ENCODE measurements at places on chromosomes 16 and 17.

- no peak for DNase-seq
Observed at GRCh38 chr17:47213540-47213939, 4.4 kb downstream of the MYL4 start.

GRCh38 chr17:2932946-2933345 is 130.5 kb downstream of the OR1D5 start:
- DNase-seq, result no peak

DNA sequence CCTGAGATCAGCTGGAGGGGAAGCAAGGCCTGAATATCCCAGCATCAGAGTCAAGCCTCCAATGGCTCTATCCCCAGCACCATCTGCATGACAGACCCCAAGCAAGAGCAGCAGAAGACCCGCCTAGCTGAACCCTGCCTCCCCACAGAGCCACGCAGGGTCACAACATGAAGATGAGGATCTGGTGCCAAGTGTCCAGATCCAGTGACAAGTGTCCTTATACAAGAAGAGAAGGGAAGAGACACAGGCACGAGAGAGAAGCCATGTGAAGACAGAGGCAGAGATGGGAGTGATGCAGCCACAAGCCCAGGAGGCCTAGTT is 28.9 kb downstream of the TNFRSF13B start:
- DNase-seq, result no peak

GRCh38 chr16:89697616-89698331 is 3.7 kb downstream of the SPATA2L start:
- peak; percentile 21 for DNase-seq

DNA sequence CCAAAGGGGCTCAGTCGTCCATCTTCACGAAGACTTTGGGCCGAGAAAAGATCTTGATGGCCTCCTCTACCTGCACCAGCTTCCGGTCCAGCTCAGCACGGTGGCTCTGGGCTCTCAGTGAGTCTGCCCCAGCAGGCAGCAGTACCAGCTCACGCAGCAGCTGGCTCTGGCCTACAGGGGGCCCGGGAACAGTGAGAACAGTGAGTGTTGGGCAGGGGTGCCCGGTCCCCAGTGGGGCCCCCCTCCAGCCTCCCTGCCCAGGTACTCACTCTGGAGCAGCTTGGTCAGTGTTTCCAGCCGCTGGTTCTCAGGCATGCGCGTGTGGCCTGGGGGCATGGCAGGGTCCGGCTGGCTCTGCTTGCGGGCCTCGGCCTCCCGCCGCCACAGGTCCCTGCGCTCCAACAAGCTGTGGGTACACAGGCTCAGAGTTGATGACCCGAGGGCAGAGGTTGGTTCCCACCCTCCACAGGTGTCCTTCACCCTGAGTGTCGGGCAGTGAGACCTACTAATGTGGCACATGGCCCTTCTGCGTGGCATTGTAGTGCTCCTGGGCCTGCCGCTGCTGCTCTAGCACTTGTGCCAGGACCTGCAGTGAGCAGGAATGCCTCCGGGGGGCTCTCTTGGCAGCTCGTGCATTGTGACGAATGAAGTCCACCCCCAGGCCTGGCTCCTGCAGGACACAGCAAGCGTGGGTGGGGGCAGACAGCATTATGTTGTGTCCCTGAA is 2.6 kb downstream of the PARD6A start:
- no peak for DNase-seq

DNA sequence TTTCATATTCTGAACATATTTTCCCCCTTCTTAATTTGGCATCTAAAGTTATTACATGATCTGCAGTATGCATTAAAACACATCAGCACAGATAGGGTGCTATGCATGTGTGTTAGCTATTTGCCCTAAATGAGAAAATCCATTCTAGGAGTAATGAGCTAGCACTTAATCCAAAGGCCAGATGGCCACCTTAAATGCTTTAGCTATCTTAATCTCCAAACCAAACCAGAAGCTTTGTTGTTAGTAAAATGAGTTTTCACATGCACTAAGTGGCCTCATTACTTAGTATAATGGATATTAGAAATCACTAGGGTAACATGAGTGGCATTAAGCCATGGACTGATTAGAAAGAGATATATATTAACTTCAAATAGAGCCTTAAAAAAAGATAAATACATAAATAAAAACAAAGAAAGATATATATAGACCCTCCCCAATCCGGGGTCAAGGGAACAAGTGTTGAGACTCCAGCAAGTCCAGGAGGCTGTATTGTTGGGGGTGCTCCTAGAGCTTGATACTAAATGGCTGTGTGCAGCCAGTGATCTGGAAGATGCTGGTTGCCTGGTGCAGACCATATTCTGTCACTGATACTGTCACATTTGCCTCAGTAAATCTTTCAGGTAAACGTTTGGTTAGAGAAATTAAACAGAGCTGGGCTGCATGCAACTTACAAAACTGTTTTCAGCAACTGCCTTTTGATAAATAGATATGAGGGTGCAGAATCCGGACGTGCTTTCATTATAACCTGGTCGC is 67.3 kb downstream of the MYH10 start:
- DNase-seq, result no peak

DNA sequence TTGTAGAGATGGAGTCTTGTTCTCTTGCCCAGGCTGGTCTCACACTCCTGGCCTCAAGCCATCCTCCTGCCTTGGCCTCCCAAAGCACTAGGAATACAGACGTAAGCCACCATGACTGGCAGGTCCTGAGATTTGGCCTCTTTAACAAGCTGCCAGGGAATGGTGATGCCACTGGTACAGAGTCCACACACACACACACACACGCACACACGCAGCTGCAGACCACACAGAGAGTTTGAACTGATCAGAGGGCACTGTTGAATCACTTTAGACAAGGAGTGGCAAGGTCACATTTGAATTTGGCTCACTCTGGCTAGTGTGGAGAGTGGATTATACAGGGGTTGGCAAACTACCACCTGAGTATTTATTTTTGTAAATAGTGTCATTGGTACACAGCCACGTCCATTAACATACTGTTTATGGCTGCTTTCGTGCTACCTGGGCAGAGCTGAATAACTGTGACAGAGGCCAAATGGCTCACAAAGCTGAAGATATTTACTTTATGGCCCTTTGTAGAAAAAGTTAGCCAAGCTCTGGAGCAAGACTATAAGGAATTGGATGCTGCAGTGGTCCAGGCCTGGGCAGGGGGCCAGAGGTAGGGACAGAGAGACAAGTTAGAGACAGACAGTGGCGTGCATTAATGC is 9.9 kb downstream of the ITPRIPL2 start:
- no peak for DNase-seq

- DNase-seq, result no peak
Observed at GRCh38 chr17:73679476-73679875, 35.2 kb upstream of the SDK2 start.

DNA sequence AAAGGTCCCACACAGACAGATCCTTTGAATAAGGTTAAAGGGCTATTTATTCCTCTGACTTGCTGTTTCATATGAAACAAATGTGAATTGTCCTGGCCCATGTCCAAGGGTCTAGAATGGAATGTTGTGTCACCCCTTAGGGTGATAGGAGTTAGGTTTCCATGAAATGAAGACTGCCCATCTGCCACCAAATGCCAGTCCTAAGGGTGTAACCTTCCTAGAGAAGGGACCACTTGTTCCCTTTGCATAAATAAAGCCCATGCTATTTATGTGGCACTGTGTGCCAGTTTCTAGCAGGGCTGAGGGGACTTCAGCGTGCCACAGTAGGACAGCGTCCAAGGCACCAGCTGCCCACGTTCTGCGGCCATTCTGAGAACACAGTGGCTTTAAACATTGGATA is 171.3 kb downstream of the ABCA8 start:
- no peak for DNase-seq

DNA sequence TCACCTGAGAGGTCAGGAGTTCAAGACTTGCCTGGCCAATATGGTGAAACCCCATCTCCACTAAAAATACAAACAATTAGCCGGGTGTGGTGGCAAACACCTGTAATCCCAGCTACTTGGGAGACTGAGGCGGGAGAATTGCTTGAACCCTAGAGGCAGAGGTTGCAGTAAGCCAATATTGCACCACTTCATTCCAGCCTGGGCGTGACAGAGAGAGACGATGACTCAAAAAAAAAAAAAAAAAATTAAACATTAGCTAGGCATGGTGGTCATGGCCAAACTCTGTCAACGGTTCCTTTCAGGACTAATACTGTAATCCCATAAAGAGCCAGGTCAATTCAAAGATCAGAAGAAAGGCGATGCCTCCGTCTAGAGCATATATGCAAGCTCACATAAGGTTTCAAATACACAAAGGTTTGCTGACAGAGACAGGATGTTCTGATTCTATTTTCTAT is 2.4 kb downstream of the RNF157 start:
- no peak for DNase-seq

- DNase-seq, result no peak
Observed at GRCh38 chr17:8696906-8697305, 47.7 kb downstream of the CCDC42 start.

- DNase-seq, result no peak
Observed at GRCh38 chr17:55722016-55722736, 488 bp downstream of the TMEM100 start.

DNA sequence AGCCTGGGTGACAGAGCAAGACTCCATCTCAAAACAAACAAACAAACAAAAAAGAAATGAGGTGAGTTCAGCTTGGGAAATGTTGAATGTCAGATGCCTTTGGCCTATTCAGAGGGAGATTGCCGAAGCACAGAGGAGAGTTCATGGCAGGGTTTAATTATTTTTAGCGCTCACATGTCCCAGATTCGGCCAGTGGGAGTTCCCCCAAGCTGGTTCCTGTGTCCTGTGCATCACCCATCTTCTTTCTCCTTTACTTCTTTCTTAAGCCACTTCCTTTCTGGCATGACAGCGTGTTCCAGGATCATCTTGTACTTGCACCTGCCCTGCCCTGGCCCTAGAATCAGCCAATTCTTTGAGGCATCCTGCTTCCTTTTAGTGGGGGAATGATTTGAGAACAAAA is 9.2 kb downstream of the MPV17L start:
- no peak for DNase-seq

GRCh38 chr16:17083628-17084027 is 387.1 kb downstream of the XYLT1 start:
- no peak for DNase-seq

- no peak for DNase-seq
Observed at GRCh38 chr17:67606471-67606870, 111.3 kb upstream of the NOL11 start.

GRCh38 chr16:56611281-56611833 is 3.0 kb downstream of the MT2A start:
- no peak for DNase-seq

DNA sequence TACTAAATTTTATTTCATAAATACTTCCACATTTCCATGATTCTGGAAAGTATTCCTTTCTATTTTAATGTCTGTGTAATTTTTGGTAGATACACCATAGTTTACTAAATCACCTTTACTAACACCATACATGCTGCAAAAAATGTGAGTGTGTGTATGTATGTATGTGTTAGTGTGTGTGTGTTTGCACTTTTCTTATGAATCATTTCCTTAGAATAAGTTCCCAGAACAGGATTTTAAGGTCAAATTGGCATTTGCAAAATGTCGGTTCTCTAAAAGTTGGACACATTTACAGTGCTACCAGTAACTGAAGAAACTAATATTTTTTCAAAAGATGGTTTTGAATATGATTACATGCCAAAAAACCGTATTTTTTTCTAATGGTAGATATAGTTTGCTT is 137.1 kb downstream of the CYB561 start:
- DNase-seq, result no peak

GRCh38 chr16:65896448-65897153 is 469.9 kb upstream of the CDH5 start:
- DNase-seq, result no peak

DNA sequence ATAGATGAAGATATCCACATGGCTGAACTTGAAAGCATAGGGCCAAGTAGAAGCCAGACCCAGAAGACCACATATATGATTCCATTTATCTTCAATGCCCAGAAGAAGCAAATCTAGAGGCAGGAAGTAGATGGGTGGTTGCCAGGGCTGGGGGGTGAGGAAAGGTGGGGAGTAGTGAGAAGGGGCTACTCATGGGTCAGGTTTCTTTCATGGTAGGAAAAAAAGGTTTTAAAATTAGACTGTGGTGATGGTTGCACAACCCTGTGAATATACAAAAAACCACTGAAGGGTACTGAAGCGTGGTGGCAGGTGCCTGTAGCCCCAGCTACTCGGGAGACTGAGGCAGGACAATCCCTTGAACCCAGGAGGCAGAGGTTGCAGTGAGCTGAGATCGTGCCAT is 5.4 kb downstream of the CD2BP2 start:
- no peak for DNase-seq
